ENCODE measurements at places on chromosomes 16 and 17.
A peak's percentile ranks its signal among the peaks of the same experiment; 100 is the strongest.

DNA sequence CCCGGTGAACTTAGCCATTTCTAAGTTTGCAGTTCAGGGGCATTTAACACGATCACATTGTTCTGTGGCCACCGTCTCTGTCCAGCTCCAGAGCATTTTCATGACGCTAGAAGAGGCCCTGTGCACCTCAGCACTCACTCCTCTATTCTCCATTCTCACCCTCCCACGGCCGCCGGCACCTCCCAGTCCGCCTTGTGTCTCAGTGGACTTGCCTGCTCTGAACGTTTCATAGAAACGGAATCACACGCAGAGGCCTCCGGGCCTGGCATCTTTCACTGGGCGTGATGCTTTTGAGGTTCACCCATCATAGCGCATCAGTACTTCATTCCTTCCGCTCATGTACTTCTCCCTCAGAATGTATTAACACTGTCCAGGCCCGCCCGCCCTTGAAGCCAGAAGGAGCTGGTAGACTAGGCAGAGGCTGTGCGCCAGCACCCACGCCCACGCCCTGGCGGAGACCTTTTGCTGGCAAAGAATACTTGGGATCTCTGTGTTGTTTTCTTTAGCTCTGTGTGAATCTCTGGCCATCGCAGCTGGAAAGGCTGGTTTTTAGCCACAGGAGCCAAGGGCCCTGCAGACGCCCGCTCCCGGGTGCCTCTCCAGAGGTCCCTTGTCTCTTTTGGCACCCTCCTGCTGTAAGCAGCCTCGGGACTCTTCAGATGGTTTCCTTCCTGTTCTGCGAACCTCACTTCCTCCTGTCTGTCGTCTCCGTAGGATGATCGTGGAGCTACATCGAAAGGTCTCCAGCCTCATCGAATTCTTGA lies 23.4 kb upstream of the JPT2 start:
- DNase-seq = no peak

- no peak for DNase-seq
Measured at GRCh38 chr16:67718668-67719047, 458 bp downstream of the GFOD2 start.

DNA sequence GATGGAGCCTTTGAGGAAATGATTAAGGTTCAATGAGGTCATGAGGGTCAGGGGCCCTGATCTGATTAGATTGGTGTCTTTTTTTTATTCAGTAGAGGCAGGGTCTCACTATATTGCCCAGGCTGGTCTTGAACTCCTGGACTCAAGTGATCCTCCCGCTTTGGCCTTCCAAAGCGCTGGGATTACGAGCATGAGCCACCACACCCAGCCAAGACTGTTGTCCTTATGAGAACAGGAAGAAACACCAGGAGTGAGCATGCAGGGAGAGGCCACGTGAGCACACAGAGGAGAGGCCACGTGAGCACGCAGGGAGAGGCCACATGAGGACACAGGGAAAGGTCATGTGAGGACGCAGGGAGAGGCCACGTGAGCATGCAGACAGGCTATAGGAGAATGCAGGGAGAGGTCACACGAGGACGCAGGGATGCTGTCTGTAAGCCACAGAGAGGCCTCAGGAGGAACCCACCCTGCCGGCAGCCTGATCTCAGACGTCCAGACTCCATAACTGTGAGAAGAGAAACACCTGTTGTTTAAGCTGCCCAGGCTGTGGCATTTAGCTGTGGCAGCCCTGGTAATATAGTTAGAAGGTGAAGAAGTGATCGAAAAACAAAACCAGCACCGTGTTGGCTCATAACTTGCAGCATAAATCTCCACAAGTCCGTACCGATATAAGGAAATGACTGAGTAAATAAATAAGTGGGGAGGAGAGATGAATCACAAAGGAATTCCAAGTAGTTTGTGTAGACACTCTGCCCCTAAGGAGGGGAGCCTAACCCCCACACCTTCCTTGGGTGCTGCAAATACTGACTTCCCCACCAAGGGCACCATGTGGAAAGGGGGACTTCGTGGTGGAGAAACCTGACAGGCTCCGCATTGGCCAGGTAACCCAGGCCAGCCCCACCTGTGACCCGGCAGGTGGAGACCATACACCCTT lies 14.6 kb upstream of the CSNK1D start:
- DNase-seq = no peak

DNA sequence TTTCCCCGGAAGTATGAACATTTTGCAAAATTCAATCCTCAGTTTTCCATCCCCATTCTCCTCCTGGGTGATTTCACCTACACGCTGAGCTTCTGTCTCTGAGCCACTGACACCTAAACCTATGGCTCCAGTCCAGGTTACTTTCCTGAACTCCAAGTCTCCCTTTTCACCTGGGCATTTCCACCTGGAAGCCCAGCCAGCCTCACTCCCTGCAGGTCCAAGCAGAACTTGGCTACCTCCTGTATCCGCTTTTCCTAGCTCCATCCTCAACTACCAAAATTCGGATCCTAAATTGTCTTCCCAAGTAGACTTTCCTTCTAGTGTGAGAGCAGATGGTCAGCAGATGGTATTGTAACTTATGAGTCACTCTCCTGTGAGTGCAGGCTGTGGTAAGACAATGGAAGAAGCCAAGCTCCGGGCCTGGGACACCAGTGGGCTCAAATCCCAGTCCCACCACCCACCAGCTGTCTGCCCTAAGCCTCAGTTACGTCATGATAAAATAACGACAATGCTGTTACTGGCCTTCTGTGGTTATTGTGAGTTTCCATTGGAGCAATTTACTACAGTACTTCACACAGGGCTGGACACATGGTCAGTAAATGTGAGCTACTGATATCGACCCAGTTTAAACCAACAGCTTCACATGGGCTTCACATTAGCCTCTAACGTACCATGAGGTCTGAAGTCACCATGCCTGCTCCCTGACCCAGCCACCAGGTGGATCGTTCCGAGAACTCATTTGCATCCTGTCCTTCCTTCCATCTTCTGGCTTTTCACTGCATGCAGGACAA lies 33.3 kb downstream of the PECAM1 start:
- peak; percentile 60 for DNase-seq

DNA sequence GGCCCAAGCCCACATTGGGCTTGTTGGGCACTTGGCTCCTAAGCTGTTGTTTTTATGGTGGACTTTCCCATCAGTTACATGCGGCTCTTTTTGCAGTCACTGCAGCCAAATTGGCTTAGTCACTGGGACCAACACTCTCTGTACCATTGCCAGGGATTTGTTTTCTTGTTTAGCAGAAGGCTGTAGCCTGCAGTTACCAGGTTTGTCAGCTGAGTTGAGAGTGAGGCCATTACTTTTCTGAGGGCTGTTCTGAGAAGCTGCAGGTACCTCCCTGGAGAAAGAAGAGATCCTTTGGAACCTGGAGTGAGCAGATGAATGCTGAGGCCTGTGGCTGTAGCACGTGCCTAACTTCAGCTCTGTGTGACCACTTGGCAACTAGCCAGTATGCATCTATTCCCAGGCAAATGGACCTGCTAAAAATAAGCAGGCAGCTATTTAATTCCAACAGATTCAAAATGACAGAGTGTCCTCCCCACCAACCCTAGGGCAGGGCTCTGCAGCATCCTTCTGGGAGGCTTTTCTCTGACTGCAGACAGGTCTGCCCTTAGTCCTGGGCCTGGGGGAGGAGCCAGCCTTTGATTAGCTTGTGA lies 12.9 kb downstream of the AKAP1 start:
- no peak for DNase-seq

DNA sequence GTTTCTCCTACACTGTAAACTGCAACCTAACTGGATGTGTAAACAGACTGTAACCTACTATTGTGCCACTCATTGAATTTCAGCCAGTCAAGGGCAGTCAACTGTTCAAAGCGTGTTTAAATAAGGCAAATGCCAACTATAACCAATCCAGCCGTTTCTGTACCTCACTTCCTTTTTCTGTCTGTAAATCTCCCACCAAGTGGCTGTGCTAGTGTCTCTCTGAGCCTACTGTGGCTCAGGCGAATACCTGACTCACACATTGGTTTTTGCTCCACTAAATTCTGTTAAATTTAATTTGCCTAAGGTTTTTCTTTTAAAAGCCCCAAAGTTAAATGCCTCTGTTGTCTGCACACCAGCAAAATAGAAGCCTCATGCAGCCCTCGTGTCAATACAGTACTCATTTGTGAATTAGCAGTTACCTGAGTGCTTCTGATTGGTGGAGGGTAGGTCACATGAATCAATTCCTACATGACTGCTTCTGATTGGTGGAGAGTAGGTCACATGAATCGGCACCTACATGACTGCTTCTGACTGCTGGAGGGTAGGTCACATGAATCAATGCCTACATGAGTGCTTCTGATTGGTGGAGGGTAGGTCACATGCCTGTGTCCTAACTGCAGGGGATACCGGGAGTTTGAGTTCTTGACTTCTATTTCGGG lies 31.1 kb upstream of the CCR7 start:
- DNase-seq = no peak

DNA sequence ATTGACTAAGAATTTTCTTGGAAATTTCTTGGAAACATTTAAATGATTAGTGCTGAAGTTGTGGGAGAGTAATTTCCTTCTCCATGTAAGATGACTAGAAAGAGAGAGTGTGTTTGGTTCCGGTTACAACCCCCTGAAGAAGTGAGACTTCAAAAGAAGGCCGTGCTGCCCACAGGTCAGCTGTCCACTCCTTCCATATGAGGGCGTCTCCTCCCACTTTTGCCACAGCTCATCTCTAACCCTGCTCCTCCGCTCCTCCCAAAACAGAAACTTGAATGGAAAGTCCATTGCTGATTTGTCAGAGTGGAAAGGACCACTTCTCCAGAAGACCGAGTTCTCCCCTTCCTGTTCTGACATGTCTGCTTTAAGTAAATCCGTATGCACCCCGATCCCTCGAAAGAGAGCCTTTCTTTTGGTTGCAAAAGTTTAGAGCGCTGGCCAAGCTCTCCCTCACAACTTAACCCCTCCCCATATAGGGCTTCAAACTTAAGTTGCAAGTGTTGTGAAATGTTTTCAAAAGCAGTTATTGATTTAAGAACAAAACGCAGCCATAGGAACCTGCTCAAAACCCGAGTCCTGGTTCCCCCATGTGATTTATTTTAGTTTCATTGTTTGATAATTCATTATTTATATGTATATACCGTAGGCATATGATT lies 129.5 kb downstream of the SOCS1 start:
- no peak for DNase-seq

DNA sequence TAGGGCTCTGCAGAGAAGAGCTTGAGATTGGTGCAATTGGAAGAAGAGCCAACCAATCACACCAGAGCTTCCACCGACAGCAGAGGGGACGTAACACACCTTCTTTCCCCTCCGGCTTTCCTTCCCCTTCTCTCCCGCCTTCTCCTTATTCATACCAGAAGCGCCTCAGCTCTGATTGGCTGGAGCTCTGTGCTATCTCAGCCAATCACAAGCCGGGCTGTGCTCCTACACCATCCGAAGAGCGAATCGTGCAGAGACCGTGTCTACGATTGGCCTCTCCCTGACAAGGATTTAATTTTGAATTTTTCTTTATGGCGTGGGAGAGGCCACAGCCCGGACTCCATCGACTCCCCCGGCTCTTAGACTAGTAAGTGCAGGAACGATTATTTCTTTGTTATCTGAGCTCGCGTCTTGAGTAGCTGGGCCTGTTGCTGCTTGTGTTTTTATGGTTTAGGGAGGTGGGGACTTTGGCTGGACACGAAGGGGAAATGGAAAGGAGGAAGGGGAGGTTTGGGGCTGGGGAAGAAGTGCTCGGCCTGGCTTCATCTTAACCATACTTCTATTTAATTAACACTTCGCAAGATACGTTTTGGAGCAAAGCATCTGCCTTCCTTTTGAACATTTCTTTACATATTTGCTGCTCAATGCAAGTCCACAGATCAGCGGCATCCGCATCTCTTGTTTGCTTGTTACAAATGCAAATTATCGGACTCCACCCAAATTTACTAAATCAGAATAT lies at the start of gene PRR11:
Gene PRR11 (plus strand): TSS at position 308 of the 739 bp plus-strand sequence. CDS start 14,007 bp downstream, outside the sequence.
- DNase-seq = peak; percentile 90

GRCh38 chr16:1923299-1924034 lies 5.3 kb upstream of the HS3ST6 start:
- DNase-seq = no peak

DNA sequence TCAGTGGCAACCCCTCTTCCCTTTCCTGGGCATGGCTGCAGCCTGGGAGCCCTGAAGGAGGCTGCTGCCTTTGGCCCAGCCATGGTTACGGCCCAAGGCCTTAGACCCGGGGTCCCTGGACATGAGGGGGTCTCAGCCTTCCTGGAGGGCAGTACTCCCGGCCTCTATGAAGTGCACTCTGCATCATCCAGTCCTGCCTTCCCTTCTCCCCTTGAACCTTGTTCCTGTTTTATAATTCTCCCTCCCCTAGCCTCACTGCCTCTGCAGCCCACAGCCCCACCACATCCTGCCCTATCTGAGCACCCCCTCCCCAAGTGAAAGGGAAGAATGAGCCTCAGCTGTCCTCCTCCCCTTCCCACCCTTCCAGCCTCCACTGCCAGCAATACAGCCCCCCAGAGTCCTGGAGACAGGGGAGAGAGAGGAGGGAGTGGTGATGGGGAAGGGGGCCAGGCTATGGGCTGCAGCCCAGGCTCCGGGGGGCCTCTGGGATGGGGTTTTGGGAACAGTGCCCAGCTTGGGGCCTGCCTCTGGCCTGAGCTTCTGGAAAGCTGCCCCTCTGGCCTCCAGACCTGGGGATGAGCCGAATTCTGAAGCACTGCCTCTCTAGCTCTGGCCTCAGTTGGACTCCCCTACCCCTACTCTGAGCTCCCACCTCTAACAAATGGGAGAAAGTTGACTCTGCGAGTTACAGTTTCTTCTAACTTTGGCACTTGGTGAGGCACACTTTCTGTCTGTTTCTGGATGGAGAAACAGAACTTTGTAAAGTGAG lies 7.6 kb downstream of the CCR7 start:
- peak; percentile 1 for DNase-seq

DNA sequence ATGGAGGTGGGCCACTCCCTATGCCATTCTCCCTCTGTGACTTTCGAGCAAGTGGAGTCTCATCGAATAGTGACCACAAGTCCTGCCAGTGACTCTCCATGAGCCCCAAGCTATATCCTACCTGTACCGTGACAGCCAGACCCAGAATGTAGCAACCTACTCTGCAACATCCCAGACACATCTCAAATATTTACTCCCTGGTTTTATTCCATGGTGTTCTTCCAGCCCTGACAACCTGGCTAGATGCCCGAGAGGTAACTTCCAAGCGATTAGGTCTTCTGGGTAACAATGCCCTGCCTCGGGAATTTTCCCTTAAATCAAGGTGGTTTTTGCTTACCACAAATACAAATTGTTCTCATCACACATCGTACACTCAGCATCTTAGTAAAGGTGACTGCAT lies 211.7 kb downstream of the ZFHX3 start:
- DNase-seq = no peak

GRCh38 chr17:12463102-12463501 lies 202.6 kb upstream of the MYOCD start:
- DNase-seq = peak; percentile 20

GRCh38 chr17:17728550-17729251 lies 47.4 kb downstream of the RAI1 start:
- no peak for DNase-seq

DNA sequence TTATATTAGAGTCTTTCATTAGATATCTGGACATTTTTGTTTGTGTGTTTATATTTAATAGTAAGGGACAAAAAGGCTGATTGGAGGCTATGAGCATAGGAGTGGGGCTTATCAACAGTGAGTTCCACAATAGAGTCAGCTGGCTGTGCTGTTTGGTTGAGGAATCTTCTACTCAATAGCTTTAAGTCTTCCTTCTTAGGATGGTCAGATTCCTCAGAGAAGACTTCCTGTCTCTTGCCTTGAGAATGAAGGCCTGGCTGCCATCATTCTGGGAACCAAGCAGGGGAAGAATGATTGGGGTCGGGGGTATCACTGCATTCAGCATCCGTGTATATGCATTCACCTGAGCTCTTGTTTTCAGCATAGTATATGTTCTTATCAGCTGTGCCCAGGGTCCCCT lies 31.9 kb upstream of the ABCC11 start:
- no peak for DNase-seq

GRCh38 chr17:56142781-56143180 lies 10.5 kb upstream of the ANKFN1 start:
- DNase-seq = no peak

Data from dorsolateral prefrontal cortex (tissue), 122 donors.